Purkinje cell (primary cell): ENCODE measurements at places on chromosomes 13 and 19. TPM values are rescaled to one million over a fixed set of nuclear protein-coding genes. Genes with fewer than 3 reads are reported as not detected.

Gene CD33
- not detected in 2 replicates for polyA plus RNA-seq

Gene KASH5
- polyA plus RNA-seq, result not detected in 2 replicates

Gene TNNI3
- polyA plus RNA-seq, result not detected in 2 replicates

Gene ZNF492
- polyA plus RNA-seq, result 0.39 TPM in 1 of 2 replicates, not detected in the other
